ENCODE measurements at places on chromosomes 1 and 21.

- DNase-seq = no peak
These were observed 1355.7 kb upstream of the ADGRL2 start for GRCh38 chr1:80445033-80445432.

DNA sequence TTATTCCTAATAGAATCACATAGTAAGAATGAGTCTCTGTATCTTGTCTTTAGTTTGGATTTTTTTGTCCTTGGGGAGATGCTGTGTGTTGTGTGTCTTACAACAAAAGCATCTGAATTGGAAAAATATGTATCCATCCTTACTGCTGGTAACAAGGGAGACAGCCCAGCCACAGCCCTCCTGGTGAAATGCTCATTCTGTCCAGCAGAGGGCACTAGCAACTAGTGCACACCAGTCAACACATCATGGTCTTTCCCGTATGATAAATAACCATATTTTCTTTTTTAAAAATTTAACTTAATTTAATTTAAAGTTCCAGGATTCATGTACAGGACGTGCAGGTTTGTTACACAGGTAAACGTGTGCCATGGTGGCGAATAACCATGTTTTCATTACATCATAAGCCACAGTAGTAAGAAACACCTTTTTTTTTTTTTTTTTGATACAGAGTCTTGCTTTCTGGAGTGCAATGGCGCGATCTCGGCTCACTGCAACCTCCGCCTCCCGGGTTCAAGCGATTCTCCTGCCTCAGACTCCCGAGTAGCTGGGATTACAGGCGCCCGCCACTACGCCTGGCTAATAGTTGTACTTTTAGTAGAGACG lies 245.1 kb downstream of the PTBP2 start:
- DNase-seq = peak; percentile 49

DNA sequence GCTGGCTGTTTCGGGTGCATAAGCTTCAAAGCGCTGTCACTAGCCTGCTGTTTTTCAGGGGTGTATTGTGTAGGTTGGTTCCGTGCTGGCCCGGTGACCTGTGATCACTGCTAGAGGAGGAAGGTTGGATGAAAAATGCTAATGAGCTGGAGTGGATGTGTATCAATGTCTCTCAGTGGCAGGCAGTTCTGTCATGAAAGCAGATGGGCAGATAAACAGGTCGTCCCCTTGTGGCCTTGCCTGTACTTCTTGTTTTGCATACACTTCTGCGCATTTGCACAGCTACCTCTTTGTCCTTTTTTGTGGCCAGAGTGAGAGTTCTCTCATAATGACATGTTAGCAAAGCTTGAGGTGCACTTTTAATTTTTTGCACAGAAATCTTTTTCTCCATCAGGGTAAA lies 2.9 kb downstream of the SELENON start:
- DNase-seq = no peak

- DNase-seq = no peak
These were observed 108.1 kb upstream of the COG2 start for GRCh38 chr1:230534224-230534623.

GRCh38 chr1:94154989-94155388 lies 34.0 kb upstream of the ABCA4 start:
- DNase-seq = no peak

- DNase-seq = no peak
These were observed 1.2 kb downstream of the CROCC start for GRCh38 chr1:16922885-16923431.

- DNase-seq = no peak
These were observed 23.6 kb downstream of the COA6 start for GRCh38 chr1:234396871-234397270.

DNA sequence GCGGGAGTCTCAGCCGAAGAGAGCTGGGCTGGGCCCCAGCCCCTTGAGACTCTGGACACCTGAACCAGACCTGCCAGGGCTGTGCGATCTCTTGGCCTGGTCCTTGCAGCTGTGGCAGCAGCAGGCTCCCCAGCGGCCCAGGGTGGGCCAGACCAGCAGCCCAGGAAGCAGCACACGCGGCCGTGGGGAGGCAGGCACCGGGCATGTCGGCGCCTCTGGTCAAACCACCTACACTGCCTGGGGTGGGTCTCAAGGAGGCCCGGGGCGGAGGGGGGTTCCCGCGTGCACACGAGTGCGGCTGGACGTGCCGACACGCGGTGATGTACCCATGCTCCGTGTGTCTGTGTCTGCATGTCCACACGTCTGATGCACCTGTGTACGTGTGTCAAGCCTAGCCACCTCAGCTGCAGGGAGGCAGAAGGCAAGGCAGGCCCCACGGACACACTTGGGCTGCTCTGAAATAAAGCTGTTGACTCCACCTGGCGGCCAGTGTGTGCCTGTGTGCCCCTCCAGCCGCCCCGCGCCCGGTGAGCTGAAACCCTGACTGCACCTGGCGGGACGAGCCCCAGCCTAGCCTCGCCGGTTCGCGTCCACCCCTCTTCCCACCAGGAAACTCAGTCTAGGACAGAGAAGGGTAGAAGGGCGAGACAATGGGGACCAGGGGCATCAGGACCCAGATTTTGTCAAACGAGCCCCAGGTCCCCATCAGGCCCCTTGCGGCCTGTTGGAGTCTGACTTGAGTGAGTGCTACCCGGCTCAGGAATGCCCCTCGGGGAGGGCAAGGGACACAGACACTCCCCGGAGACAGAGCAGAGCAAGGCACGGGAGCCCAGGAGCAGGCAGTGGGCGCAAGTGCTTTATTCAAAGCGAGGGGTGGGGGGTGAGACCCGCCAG lies 11.6 kb downstream of the SCNN1D start:
- DNase-seq = peak; percentile 37

DNA sequence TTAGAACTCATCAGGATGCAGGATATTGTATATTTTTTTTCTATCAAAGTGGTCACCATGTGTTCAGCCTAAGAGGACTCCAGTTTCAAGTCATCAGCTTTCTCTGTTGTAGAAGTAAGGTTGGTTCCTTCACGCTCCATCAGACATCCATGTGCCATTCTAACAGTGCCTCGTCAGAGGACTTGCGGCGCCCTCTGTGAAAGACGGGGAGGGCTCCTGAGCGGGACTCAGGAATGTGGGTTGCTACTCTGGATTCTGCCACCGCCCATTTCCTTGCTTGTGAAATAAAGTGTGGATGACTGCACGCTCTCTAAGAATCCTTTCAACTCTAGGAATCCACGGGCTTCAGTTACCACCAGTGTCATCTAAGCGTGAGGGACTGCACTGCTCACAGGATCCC lies 593.5 kb downstream of the KIF26B start:
- DNase-seq = no peak

DNA sequence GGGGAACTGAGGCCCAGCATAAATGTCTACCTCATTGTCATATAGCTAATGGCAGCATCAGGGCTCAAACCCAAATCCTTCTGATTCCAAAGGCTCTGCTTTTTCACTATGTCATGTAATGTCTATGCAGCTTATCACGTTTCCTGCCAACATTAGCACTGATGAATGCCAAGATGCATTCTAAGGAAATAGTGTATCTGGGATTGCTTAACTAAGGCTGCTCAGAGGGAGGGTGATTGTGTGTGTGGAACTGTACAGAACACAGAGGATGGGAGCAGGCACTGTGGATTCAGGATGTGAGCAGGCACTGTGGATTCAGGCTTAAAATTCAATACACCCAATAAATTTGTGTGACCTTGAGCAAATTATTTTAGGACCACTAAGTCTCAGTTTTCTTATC lies 456.4 kb upstream of the DEPDC1 start:
- no peak for DNase-seq

DNA sequence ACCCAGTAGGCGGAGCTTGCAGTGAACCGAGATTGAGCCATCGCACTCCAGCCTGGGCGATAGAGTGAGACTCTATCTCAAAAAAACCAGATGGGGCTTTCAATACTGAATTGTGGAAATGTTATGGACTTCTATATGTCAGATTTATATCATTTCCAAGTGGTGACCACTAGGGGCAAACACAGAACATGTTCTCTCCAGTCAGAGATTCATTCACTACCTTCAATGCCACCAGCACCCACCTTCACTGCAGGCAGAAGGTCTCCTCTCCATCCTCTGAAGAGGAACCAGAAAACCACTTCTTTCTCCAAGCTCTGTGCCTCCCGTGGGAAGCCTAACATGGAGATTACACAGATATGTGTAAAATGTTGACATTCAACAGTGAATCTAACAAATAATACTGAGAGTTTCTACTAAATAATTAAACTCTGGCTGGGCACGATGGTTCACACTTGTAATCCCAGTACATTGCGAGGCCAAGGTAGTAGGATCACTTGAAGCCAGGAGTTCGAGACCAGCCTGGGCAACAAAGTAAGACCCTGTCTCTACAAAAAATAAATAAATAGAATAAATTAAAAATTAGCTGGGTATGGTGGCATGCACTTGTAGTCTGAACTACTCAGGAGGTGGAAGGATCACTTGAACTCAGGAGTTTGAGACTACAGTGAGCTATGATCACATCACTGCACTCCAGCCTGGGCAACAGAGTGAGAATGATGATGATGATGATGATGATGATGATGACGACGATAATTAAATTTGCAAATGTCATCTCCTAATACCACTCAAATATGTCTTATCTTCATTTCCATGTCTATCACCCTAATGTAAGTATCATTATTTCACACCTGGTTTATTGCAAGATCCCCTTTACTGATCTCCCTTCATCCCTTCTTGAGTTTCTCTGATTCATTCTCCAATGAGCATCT lies 151.1 kb downstream of the ZNF281 start:
- peak; percentile 28 for DNase-seq

GRCh38 chr1:19325958-19326747 lies 14.0 kb downstream of the SLC66A1 start:
- DNase-seq = no peak

DNA sequence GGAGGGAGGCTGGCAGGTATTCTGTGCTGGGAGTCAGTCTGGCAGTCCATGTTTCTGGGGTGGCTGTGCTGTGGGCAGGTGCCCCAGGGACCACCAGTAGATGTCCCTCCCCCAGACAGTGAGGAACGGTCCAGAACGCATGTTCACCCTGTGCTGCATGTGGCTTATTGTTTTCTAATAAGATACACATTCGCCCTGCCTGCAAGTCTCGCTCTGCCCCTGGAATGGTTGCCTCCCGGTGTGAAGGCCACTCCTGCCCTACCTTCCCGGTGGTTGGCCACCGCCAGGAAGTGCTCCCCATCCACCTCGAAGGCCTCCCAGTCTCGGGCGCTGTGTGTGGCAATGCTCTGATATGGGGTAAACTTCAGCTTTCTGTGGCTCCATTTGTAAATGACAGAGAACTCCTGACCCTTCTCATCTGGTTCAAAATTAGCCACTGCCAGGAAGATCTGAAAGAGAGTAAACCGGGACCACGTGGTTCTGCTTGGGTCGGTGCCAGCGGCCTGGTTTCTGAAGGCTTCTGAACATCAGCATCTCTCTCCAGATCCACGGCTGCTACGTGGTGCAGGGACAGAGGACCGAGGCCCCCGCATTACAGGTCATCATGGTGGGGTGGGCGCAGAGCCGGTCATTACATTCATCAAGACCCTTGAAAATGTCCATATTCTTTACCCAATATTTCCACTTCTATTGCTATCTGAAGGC lies 14.5 kb downstream of the KRTAP10-1 start:
- DNase-seq = no peak

GRCh38 chr1:192160196-192160595 lies 1.9 kb downstream of the RGS18 start:
- no peak for DNase-seq

DNA sequence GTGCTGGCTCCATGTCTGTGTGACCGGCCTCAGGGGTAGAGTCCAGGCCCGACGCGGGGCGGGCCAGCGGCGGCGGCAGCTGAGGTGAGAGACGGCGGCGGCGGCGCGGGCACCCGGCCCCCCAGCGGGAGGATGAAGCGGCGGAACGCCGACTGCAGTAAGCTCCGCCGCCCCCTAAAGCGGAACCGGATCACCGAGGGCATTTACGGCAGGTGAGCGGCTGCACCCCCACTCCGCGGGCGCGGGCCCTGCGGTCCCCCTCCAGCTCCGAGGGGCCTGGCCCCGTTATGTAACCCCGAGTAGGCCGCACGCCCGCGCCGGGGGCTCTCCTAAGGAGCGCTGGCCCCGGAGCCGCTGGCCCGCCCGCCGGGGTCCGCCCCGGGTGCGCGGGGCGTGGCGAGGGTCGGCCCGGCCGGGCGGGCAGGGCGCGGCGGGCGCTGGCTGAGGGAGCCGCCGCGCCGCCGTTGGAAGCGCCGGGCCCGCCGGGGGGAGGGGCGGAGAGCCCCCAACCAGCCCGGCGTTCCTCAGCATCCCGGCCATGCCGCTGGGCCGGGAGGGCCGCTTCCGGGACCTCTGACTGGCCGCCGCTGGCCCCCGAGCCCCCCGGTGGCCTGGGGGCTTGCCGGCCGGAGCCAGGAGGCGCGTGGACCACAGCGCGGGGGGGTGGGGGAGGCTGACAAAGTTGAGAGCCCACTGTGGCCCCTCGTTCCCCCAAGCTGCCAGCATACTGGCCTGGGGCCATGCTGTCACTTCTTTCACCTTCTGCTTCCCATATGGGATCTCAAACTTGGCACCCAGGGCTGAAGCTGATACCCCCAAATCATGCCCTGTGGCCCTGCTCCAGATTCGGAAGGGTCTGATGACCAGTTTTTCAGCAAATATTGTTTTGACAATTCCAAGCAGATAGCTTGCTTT lies 527 bp downstream of the MACO1 start:
- DNase-seq = no peak

DNA sequence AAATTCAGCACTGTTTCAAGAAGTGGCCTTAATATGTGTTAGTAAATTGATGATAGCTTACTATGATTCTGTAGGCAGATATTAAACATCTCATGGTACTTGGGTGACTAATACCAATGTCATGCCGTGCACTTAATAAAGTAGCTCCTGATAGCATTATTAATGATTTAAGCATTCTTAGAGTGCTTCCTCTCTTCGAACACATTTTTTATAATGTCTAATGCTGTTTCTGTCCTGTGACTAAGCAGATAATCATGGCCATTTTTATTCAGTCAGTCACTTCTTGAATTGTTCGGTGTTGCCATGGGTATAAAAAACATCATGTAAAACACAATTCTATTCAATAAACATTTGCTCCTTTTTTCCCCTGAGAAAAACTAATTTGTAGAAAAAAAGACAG lies 804.6 kb upstream of the ADGRL4 start:
- no peak for DNase-seq

DNA sequence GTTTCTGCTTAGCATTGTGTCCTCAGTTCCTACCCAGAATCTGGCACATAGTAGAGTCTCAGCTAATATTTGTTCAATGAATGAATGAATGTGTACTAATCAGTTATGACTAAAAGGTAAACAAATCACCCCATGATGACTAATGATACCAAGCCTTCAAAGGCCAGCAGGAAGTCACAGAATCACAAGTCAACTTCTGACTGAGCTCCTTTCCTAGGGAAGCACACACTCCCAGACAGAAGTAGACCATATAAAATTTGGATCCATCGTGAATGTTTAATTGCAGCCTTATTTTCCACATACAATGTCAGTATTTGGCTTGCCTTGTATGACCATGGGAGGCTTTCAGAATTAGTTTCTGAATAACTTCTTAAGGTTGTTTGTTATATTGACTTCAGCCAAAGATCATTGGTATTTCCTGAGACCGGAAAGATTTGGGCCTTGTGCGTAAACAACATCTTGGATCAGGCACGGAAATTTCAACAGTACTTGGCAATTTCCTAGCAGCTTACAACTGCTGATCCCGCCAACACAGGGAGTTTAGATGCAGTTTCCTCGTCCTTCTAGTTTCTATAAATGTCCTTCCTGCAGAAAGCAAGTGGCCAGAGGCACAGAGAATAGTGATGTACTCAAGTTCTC lies 185.9 kb upstream of the ATP1B1 start:
- peak; percentile 70 for DNase-seq

GRCh38 chr1:232954594-232955365 lies 4.4 kb downstream of the NTPCR start:
- no peak for DNase-seq
